ENCODE measurements at places on chromosomes 16 and 17.

GRCh38 chr16:80606221-80606766 is 65.5 kb downstream of the DYNLRB2 start:
- no peak for DNase-seq
- no peak overlapping the region for H3K4me3 ChIP-seq
- H3K4me1 ChIP-seq = peaks cover 9% of the 10 kb centered on the region
- H3K27me3 ChIP-seq = peaks cover 6% of the 10 kb centered on the region

GRCh38 chr16:2388139-2388874 is 40.9 kb upstream of the CCNF start:
- H3K4me3 ChIP-seq = no peak overlapping the region
- H3K4me1 ChIP-seq = no peaks in the 10 kb centered on the region
- DNase-seq = no peak
- H3K27ac ChIP-seq = no peak overlapping the region
- H3K36me3 ChIP-seq = peaks cover 11% of the 10 kb centered on the region

DNA sequence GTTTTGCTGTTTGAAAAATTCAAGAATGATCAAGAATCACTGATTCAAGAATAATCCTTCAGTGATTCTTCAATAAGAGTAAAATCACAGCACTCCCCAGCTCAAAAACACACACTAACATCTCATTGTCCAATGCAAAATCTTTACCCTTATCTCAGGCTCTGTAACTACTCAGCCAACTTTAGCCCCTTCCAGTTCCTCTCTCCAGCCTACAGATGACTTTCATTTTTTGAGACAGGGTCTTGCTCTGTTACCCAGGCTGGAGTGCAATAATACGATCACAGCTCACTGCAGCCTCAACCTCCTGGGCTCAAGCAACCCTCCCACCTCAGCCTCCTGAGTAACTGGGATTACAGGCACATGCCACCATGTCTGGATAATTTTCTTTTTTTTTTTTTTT is 25.0 kb downstream of the STAT3 start:
- H3K27ac ChIP-seq = no peak overlapping the region
- peaks cover 20% of the 10 kb centered on the region for H3K4me1 ChIP-seq
- no peaks in the 10 kb centered on the region for H3K27me3 ChIP-seq
- H3K4me3 ChIP-seq = no peak overlapping the region
- no peak for DNase-seq
- no peaks in the 10 kb centered on the region for H3K36me3 ChIP-seq

GRCh38 chr17:35448214-35448898 is at the start of gene SLFN13:
Gene SLFN13, minus strand, starts transcription at chr17:35448766. Its CDS starts 3,086 bp downstream, at chr17:35445680.
- H3K4me1 ChIP-seq = peaks cover 5% of the 10 kb centered on the region
- peak; percentile 48 for DNase-seq
- H3K4me3 ChIP-seq = peak within 1 kb of the TSS; percentile 75
- no peaks in the 10 kb centered on the region for H3K36me3 ChIP-seq

GRCh38 chr16:79576602-79577001 is 23.9 kb downstream of the MAF start:
- H3K36me3 ChIP-seq = no peaks in the 10 kb centered on the region
- H3K27me3 ChIP-seq = peaks cover 2% of the 10 kb centered on the region
- no peak for DNase-seq
- peaks cover 7% of the 10 kb centered on the region for H3K4me1 ChIP-seq
- no peak overlapping the region for H3K4me3 ChIP-seq
- H3K27ac ChIP-seq = no peak overlapping the region

GRCh38 chr17:29133121-29133713 is 47.0 kb downstream of the MYO18A start:
- H3K27me3 ChIP-seq = peaks cover 10% of the 10 kb centered on the region
- H3K27ac ChIP-seq = peak overlapping the region; percentile 79
- H3K4me1 ChIP-seq = peaks cover 75% of the 10 kb centered on the region

DNA sequence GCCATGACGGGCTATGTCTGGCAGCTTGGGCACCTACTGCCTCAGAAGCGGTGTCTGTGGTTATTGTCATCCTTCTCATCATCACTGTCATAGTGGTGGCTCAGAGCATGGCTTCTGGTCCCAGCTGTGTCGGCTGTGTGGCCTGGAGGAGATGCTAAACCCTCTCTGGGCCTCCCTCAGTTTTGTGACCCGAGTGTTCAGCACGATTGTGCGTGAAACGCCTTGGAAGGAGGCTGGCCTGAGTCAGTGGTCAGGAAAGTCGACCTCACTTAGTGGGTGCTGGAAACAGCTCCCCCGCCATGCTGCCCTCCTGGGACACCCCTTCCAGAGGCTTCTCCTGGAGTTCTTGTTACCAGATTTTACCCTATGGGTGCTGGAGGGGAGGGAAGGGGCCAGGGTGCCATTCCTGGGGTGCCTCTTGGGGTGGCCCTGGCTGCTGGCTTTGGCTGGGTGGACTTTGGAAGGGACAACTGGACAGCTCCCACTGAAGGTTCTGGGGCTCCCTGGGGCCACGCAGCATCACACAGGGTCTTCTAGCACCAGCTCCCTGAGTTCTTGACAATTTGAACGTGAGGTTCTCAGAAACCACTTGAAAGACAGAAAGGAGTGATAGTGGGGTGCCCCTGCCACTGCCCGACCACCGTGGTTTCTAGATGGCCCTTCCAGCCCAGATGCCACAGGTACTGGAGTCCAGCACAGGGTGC is 226.5 kb upstream of the GSE1 start:
- no peak overlapping the region for H3K4me3 ChIP-seq
- no peak for DNase-seq
- H3K27me3 ChIP-seq = peaks cover 17% of the 10 kb centered on the region
- peak overlapping the region; percentile 33 for H3K27ac ChIP-seq
- peaks cover 24% of the 10 kb centered on the region for H3K4me1 ChIP-seq
